ENCODE measurements at places on chromosomes 2 and 18.

DNA sequence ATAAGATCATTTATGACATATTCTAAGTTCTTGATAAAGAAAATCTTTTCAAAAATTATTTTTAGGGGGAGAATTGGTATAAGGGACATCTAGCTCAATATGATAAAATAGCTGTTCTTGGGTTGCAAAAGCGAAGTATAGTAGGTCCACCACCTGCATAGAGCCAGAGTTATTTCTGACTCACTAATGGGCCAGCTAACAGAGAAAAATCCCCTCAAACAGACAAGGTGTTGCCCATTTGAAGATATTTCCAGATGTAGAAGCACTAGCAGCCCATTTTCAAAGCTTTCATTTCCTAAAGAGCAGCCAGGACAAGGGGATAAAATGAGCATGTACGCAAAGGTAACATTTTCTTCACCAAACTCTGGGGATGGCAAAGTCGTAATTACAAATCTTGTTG is 165.7 kb upstream of the FN1 start:
- no peak for DNase-seq

- DNase-seq, result no peak
These were observed 86.0 kb upstream of the AFF3 start for GRCh38 chr2:100228415-100228814.

- no peak for DNase-seq
These were observed 16.4 kb upstream of the PNPT1 start for GRCh38 chr2:55710025-55710424.

DNA sequence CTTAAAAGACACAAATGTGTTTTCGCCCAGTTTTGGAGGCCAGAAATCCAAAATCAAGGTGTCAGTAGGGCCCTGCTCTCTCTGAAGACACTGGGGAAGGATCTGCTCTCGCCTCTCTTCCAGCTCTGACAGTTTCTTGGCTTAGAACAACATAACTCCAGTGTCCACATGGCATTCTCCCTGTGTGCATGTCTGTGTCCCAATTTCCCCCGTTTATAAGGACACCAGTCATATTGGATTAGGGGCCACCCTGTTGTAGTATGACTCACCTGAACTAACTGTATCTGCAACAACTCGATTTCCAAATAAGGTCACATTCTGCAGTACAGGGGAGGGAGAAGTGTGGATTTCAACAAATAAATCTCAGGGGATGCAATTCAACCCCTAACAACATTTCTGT is 263.2 kb downstream of the SS18 start:
- no peak for DNase-seq

GRCh38 chr2:197838036-197838435 is 33.6 kb downstream of the PLCL1 start:
- DNase-seq, result no peak

DNA sequence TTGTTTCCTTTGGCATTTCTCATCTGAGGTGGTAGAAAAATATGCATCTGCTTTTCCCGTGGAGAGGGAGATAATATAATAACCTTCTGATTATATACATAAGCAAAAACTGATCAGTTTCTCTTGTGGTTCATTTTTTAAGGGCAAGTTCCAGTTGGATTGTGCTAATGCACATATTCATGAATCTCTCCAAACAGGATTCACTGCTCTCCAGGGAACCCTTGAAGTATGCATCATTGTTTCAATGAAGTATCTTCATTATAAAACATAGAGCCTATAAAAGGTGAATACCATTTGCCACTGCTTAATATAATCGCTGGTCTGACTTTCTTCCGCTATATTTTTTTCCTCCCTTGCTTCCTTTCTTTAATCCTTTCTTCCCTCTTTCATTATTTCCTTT is 384.7 kb downstream of the FIGN start:
- no peak for DNase-seq

GRCh38 chr2:170218931-170219330 is 41.0 kb downstream of the MYO3B start:
- DNase-seq, result no peak

- DNase-seq, result no peak
These were observed 54.6 kb upstream of the BCL2L11 start for GRCh38 chr2:111066062-111066593.

GRCh38 chr2:7825591-7826312 is 856.1 kb upstream of the ID2 start:
- no peak for DNase-seq

DNA sequence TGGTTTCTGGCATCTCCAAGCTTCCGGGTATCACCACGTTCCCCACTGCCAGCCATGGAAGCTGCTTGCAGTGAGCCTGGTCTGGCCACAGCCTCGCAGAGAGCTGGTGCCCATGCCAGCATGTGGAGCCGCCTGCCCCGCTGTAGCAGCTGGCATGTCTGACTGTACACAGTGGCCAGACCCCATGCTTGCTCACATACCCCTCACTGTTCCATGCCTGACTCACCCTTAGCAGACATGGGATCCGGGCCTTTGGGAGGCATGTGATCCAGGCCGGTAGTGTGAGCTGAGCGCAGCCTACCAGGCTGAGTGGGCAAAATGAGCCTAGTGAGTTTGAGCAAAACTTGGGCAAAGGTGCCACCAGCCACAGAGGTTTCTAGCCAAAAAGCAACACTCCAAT is 18.8 kb upstream of the RPRD1A start:
- DNase-seq, result no peak

GRCh38 chr2:207253666-207254345 is 88.1 kb upstream of the KLF7 start:
- DNase-seq, result no peak

- DNase-seq, result no peak
These were observed 19.9 kb upstream of the SLC9A2 start for GRCh38 chr2:102599486-102599885.

GRCh38 chr18:6821356-6821755 is 91.8 kb downstream of the ARHGAP28 start:
- DNase-seq, result no peak

DNA sequence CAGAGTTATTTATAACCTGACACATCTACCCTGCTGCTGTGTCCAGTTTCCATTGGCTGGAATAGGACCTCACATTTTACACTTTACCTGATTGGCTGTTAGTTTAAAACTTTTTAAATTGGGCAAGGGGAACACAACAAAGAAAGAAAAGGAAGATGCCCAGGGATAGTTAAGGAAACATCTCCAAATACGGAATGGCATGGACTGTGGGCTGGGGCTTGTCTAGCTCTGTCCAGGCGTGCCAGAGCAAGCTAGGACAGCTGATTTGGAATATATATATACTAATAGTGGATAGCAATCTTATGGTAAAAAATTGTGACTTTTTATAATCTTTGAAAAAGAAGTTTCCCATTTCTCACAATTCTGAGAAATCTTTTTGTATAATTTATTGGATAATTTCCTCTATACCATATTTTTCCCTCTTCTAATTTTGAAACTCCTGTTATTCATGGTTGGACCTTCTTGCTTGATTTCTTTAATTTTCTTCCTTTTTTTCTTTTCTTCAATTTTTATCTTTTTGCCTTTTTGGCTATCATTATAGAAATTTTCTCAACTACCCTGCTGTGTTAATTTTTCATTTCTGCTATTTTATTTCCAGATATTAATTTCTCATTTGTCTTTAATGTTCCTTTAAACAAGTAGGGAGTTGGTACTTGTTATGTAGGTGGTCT is 55.9 kb downstream of the COMMD1 start:
- no peak for DNase-seq

DNA sequence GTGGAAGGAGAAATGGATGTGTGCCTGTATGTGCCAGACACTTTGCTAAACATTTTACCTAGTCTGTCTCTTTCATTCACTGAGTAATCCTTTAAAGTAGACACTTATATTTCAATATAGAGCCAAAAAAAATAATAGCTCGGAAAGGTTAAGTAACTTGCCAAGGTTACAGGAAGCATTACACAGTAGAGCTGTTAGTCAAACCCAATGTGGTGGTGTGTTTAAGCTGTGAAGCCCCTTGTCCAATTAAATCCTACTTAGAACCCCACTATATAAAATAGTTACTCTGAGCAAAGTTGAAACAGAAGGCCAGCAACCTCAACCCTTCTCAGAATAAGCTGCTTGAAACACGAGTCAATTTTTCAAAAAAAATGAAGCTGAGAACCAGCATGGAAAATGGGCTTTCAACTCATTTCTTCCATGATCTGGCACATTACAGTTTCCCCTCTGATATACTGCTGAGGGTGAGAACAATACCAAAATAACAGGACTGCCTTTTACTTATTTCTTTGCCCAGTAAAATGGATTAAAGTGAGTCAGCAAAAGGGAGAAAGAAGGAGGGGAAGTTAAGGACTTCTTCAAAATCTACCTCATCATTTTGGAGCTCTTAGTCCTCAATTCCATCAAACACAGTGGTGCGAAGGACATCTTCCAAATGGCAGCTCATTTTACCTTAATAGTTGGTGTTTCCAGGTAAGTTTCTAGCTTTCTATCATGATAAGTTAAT is 7.9 kb downstream of the RDH14 start:
- DNase-seq, result no peak

GRCh38 chr18:66994790-66995189 is 390.9 kb upstream of the CDH19 start:
- no peak for DNase-seq

GRCh38 chr2:191643429-191643828 is 34.5 kb upstream of the NABP1 start:
- DNase-seq, result no peak

DNA sequence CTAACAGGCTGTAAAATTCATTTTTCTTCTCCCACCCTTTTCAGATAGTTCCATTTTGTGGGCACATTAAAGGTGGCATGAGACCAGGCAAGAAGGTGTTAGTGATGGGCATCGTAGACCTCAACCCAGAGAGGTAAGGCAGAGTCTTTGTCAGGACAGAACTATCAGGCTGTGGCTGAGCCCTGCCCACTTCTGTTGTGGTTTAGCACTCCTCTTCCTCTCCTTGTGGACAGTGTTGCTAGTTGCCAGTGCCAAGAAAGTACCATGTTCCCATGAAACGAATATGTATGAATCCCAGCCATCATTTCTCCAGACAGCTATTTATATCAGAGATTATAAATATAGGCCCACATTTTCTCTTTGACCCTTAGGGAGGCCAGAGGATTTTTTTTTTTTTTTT is 1.6 kb downstream of the LGALSL start:
- DNase-seq, result no peak

DNA sequence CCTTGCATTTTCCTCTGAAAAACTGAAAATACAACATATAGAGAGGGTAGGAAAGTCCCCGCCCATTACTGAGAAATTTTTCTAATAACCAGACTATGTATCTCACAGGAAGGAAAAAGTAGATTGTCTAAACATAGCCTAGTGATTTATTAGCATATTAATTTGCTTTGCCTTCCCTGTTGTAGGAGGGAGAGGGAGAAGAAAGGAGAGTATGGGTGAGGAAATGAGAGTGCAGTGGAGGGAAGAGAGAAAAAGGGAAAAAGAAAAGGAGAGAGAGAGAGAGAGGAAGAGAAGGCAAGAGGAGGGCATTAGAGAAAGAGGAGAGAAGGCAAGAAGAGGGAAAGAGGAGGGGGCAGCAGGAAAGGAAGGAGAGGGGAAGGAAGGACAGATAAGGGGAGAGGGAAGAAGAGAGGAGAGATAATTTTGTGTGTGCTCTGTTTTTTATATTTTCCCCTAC is 3.6 kb upstream of the KYNU start:
- DNase-seq, result no peak

GRCh38 chr2:238422285-238422684 is 4.4 kb upstream of the ASB1 start:
- no peak for DNase-seq

- DNase-seq, result peak; percentile 60
These were observed at the start of gene ADRA2B for GRCh38 chr2:96116424-96116878. TSS of gene ADRA2B (minus strand) at chr2:96116571. CDS start at chr2:96116149, 422 bp downstream.

- no peak for DNase-seq
These were observed 57.7 kb downstream of the ODC1 start for GRCh38 chr2:10390369-10390801.

- no peak for DNase-seq
These were observed 91.7 kb upstream of the LRRTM1 start for GRCh38 chr2:80396276-80396675.

DNA sequence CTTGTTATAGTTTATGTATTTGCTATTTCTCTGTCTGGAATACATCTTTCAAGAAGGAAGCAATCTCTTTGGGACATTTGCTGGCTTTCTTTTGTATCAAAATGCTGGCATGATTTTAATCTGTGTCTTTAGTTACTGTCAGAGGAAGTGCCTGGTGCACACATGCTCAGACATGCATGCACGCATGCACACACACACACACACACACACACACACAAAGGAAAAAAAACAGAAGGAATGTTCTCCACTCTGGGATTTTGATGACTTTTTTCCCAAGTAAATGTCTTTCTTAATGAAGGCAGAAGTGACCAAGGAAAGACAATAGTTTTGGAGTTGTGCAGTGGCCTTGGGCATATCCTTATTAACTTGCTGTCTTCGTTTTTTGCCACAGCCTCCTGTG is 6.7 kb downstream of the GNAL start:
- DNase-seq, result no peak

GRCh38 chr2:201127570-201127969 is 11.6 kb downstream of the CFLAR start:
- no peak for DNase-seq

- DNase-seq, result no peak
These were observed 20.8 kb downstream of the TLK1 start for GRCh38 chr2:171139860-171140259.

- DNase-seq, result no peak
These were observed 140.3 kb downstream of the GALNT14 start for GRCh38 chr2:30997979-30998378.

DNA sequence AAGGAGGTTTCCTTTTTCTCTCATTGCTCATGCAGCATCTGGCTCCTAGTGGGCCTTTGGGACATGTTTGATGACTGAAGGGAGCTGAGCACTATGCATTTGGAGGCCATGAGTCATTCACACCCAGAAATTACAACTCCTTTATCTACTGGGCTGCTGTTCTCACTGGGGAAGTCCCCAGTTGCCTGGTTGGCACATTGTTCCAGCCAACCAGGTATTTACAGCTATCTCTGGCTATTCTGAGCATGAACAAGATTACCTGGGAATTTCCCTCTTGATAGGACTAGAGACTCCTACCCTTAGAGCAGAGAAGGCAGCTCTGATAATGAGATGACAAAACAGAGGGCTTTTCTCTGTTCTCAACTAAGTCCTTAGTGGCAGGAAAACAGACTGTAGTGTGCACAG is 206.5 kb downstream of the SETBP1 start:
- DNase-seq, result peak; percentile 2

DNA sequence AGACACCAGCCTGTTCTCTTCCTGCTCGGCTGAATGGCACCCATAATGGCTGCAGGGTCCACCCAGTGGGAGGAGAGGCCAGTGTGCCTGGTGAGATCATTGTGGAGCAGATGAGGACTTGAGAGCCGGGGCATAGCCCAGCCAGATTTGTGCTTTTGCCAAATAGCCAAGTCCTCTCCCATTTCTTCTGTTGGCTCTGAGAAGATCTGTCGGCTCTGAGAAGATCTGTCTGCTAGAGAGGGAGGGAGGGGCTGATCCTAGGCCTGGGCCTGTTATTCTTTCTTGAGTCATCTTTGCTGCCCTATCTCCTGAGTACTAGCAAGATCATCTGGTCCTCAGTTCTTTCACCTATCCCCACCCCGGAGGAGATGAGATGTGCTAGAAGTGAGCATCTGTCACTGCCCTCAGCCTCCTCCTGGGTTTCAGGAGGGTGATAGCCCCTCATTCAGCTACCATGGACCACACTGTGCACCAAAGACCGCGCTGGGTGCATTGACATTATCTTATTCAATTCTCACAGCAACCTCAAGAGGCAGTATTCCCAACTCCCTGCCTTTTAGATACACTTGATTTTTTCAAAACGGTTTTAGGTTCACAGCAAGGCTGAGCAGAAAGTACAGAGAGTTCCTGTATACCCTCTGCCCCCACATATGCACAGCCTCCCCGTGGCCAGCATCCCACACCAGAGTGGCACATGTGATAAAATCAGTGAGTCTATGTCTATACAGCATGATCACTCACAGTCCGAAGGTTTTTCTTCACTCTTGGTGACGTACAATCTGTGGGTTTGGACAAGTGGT is 98.6 kb downstream of the CAPN13 start:
- DNase-seq, result no peak

All from stimulated activated CD8-positive, alpha-beta memory T cell treated with anti-CD3 and anti-CD28 coated beads, Interleukin-15, amount 100 ng/mL, for 4 hours (primary cell).